NCI-H82 (cell line): ENCODE measurements at places on chromosomes 1 and 21.

DNA sequence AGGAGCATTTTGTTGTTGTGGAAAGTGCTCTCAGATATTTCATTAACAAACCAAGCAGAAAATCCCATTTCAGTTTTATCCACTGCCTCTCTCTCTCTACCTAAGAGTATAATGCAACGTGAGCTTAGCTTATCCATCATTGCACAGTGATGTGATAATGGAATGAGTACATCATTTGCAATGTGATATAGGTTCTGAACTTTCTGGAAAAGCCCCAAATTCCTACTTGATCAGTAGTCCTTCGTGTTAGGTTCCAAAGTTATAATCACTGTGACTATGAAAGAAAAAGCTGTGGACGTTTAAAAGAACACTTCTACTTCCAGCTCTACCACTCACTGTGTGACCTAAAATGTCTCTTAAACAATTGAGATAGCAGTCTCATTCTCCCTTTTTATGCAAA lies 76.4 kb upstream of the PRMT6 start:
- DNase-seq = peak; percentile 17

DNA sequence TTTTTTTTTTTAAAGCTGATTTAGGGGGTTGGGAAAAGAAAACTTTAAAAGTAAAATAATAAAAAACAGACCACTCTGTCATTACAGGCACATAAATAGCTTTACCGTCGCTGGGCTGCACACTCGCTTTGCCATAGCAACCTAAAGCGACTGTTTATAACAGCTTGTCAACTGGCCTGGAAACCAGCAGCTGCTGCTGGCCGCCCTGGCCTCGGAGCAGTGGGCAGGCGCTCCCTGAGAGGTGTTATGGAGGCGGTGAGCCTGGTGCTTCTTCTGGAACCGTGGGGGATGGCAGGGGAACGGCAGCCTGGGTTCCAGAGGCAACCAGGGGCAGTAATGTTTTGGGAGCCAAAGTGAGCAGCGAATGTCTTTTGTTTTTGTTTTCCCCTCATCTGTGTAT lies 45.7 kb downstream of the ATP2B4 start:
- no peak for DNase-seq

GRCh38 chr1:245754463-245754961 lies 599.7 kb downstream of the KIF26B start:
- no peak for DNase-seq

GRCh38 chr21:25420831-25421230 lies 186.4 kb downstream of the MRPL39 start:
- no peak for DNase-seq

DNA sequence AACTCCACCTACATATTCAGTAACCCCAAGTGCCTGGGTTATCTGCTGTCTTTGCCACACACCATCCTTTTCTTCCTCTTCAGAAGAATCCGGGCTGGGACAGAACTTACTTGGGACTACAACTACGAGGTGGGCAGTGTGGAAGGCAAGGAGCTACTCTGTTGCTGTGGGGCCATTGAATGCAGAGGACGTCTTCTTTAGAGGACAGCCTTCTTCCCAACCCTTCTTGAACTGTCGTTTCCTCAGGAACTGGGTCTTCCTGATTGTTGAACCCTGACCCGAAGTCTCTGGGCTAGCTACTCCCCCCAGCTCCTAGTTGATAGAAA lies 10.5 kb downstream of the CERS2 start:
- DNase-seq = no peak

DNA sequence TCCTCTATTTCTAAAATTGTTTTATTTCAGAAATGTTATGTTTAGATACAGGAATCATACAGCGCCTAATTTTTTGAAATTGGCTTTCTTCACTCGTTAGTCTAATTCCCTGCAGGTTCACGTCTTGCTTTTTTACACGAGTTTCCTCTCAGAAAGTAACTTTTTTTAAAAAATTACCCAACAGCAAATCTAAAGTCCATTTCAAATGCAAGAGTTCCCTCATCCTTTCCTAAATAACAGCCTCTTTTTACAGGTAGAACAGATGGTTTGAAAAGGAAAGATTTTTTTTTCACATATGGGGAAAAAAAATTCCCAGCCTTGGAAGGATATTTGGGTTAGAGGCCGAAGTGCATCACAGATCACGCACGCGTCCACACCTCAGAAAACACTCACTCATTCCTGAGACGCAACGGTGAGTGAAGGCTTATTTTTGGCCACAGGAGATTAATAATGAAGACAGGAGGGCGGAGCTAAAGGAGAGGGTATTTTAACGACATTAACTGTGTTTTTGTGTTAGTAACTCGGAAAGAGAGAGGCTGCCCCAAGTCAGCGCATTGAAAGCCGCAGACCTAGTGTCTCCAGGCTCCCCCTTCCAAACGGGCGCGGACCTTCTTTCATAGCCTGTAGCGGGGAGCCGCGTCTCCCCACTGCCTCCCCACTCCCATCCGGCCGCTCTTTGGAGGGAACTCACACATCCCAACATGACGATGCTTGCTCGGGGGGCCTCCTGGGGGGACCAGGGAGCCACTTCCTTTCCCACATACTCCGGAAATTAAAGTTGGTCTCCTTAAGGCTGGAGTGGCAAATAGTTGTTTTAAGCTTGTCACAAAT lies 969 bp upstream of the RIPK4 start:
- peak; percentile 18 for DNase-seq

DNA sequence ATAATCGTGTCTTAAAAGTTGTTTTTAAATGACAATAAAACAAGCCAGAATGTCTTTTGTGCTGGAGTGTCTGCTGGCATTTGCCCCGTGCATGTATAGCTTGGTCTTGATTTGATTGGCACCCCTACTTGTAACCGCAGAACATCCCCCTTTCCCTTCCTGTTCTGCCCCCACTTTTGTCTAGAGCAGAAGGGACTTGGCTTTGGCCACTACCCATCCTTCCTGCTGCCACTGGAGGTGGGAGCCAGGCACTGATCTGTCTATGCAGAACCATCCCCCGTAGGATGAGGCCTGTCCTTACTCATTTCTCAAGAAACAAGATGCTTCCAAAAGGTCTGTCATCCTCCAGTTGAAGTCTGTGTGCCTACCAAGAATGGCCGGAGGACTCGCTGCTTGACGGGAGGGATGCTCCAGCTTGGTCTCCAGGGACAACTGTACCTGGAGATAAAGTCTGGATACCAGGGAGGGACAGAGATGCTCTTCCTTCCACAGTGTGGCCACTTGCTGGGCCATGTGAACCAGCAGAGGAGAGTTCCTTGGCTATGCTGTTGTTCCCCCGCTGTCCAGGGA lies 1.1 kb upstream of the SLC27A3 start:
- no peak for DNase-seq

GRCh38 chr1:241181971-241182370 lies 175.0 kb downstream of the RGS7 start:
- DNase-seq = no peak

- DNase-seq = no peak
Measured at GRCh38 chr1:220772846-220773245, 13.9 kb upstream of the MTARC1 start.

- DNase-seq = no peak
Measured at GRCh38 chr21:40631211-40631610, 215.7 kb downstream of the DSCAM start.

- no peak for DNase-seq
Measured at GRCh38 chr1:45355683-45356082, 15.4 kb upstream of the MUTYH start.

DNA sequence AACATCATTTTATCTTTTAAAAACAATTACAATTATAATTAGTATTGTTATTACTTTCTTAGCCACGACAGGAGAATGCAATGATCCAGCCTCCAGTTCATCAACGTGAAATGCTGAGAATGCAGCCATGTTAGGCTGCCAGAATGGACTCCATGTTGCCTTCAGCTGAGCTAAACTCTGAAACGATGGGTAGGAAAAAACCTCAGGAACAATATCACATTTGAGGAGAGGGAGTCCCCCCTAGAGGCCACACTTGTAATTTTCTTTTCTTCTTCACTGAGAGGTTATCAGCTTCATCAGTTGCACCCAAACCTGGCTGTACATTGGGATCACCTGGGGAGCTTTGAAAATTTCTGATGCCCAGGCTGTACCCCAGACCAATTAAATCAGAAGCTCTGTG lies 34.6 kb upstream of the DNAH14 start:
- DNase-seq = peak; percentile 66

DNA sequence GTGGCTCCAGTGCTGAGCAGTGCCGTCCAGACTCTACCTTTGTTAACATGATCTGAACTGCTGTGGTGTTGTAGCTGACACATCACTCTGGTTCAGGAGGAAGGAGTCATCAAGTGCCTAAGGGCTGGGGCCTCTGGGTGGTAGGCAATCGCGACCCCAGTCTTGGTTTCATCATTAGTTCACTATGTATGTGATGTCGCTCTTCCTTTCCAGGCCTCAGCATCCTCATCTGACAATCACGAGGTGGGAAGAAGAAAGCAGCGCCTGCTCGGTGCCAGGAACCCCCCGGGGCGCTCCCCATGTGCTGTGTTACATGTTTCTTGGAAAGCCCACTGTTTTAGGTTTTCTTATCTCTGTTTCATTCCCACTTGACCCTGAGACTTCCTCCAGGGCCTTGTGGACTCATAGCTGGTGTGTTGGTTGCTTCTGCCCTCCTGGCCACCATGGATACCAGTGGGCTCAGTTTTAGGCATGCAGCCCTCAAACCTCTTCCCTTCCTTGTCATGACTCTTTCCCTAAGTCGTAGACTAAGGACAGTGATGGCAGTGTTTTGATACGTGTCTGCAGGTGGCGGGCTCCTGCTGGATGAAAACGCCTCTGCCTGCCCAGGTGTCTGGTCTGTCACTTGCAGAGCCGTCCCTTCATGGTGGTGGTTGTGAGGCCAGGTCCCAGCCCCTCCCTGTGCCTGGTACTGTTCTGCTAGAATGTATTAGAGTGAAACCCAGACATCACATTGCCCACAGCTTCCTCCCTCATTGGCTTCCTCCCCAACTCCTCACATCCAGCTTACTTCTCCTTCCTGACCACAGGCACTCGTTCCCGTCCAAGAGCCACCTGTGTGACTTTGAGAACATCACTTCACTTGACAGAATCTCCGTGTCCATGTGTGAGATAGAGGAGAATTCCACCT lies 17.2 kb upstream of the FOXO6 start:
- no peak for DNase-seq

GRCh38 chr1:247431643-247432042 lies 15.7 kb downstream of the NLRP3 start:
- no peak for DNase-seq

DNA sequence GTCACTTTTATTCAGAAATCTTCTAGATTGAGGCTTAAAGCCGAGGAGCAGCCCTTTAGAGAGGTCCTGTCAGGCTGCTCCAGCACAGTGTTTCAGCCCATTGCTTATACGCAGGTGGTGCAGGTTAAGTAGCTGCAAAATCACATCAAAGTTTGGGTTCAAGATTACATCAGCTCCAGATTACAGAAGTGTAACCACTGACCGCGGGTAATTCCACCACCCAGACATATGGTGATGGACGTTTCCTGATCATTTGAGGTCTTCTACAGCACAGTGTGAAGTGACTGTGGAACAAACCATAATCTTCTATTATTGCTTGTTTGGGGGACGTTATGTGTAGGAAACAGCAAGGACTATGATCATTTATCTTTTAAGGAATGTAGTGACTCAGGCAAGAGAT lies 11.8 kb downstream of the C1orf115 start:
- DNase-seq = no peak

GRCh38 chr1:114015075-114015474 lies 35.8 kb downstream of the OLFML3 start:
- DNase-seq = no peak

DNA sequence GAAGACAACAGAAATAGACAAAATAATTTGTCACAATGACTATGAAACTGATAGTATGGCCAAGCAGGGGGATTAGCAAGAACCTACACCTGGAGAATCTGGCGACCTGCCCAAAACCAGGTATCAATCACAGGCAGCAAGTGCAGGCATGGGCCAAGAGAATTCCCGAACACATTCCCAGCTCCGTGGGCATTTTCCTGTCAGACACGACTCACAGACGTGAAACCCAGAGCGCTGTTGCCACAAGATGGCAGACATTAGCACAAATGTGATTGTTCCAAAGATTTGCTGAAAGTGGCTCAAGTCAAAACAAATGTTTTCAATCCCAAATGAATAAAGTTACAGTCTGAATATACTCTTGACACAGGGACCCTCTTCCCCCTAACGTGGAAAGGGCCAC lies 36.8 kb downstream of the HLCS start:
- DNase-seq = peak; percentile 23

- DNase-seq = no peak
Measured at GRCh38 chr1:55751776-55752175, 536.6 kb upstream of the USP24 start.

DNA sequence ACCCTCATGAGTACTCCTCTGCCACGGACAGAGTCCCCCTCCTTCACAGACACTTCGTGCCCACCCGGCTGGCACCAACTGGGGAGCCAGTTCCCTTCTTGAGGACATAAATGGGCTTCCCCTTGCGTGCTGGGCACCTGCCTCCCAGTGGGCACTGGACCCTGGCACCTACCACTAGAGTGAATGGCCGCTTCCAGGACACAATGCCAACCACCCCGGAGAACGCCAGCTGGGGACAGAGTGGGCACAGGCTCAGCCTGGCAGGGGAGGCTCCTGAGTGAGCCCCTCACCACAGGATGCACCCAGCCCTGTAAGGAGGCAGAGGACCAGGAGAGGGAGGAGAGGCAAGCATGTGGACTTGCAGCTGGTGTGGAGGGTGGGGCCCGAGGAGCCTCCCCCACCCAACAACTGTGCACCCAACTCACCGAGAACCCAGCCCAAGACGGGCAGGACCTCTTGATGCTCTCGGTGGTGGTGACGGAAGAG lies 1.0 kb downstream of the ENTREP3 start:
- DNase-seq = peak; percentile 52

DNA sequence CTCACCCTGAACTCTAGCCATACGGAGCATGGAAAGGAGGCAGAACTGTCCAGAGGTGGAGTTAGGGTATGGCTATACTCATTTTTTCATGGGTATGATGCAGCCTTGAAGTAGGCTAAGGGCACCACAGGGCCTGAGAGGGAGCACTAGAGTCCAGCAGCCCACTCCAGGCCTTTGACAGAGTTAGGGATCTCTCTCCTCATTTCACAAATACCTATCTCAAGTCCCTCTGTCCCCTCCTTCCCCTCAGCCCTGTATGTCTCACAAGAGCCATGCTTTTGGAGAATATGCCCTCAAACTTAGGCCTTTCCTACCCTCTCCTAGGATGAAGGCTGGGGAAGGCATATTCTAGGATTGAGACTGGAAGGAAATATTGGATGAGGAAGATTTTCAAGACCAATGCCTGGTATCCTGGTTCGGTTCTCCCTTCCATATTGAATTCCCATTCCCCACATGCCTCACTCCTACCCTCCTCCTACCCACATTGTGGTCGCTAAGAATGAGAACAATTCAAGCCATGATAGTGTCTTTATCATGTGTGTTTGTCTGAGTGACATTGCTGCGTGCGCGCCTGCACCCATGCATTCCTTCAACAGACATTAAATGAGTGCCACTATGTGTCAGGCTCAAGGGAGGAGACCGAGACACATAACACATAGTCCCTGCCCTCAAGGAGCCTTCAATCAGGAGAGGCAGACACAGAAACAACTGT lies 2.6 kb upstream of the NECTIN4 start:
- no peak for DNase-seq

- DNase-seq = no peak
Measured at GRCh38 chr1:87805666-87806378, 477.1 kb downstream of the LMO4 start.

- no peak for DNase-seq
Measured at GRCh38 chr1:203663821-203664220, 37.2 kb downstream of the ATP2B4 start.

- no peak for DNase-seq
Measured at GRCh38 chr1:198107091-198107501, 49.7 kb upstream of the NEK7 start.
